ENCODE measurements at places on chromosomes 3 and 15.

GRCh38 chr3:119555309-119555735 is 4.1 kb downstream of the CD80 start:
- peak; percentile 42 for DNase-seq

GRCh38 chr3:190303884-190304283 is 18.4 kb downstream of the CLDN1 start:
- no peak for DNase-seq

- DNase-seq = no peak
Measured at GRCh38 chr15:68208636-68209240, 3.6 kb upstream of the CALML4 start.

DNA sequence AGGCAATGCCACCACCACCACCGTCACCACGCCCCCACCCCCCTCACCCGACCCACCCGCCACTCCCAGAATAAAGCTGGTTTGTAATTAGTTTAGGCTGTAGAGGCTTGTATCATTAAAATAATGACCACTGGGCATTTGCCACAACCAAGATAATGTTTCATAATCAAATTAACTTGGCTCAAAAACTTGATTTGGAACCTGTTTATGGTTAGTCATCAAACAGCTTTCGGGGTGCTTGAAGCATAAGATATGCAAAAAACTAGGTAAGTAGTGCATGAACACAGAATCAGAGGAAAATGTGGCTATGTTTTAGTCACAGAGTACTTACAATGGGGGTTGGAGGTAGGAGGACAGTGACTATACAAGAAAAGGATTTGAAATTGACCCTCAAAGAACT is 115.1 kb downstream of the FHIT start:
- DNase-seq = no peak

GRCh38 chr15:62112616-62113593 is 46.1 kb downstream of the C2CD4A start:
- DNase-seq = no peak

DNA sequence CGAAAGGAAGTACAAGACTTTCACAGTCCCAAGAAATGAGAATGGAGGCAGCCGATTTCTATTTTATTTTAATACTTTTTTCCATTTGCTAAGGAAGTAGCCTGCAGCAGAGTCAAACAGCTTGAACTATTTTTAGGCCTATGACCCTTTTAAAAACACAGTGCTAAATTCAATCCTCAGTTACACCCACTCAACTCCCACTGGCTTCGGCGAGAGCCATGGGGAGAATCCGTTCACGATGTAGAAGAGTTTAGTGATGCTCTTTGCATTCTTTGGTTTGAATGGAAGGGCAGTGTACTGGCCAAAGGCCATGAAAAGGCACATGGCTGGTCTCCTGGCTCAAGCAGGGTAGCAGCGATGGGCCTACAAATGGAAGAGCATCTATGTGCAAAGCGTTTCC is 343.5 kb downstream of the FOXP1 start:
- DNase-seq = no peak

DNA sequence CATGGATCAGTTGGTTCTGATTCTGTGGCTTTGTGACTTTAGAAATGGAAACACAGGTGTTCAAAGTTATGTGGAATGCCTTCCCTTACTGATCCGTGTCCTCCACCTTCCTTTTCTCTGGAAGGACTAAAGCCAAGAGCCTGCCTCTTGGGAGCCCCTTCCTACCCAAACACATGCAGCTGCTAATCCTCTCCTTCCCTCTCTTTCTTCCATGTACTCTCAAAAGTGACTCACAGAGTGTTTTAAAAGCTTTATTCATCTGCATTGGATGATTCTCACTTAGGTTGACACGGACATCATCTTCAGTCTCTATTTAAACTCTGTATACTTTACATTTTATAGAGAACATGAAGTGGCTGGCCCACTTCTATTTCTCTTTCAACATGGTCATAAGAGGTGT is 856.5 kb upstream of the ARPP21 start:
- no peak for DNase-seq

- DNase-seq = no peak
Measured at GRCh38 chr3:70853161-70853944, 540.9 kb upstream of the MDFIC2 start.

DNA sequence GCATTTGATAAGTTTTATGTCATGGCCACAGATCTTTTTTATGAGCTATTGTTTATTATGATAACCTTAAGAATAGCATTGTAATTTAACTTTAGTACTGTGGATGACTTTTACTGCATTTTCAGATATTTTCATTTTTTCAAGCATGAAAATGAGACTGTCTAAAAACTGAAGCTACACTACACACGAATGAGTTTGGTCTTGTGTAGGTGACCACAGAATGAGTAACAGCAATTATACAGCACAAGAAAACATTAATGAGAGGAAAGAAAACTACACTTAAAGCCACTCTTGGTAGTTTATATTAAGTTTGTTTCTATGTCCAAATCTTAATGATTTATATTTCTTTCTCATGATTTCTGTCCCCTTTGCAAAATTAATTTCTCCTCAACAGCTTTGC is 809.2 kb downstream of the NAALADL2 start:
- DNase-seq = no peak

- DNase-seq = no peak
Measured at GRCh38 chr15:58369261-58369701, 62.5 kb upstream of the LIPC start.
